ENCODE measurements at places on chromosomes 5 and 9. TPM values are rescaled to one million over a fixed set of nuclear protein-coding genes. Genes with fewer than 3 reads are reported as not detected.

DNA sequence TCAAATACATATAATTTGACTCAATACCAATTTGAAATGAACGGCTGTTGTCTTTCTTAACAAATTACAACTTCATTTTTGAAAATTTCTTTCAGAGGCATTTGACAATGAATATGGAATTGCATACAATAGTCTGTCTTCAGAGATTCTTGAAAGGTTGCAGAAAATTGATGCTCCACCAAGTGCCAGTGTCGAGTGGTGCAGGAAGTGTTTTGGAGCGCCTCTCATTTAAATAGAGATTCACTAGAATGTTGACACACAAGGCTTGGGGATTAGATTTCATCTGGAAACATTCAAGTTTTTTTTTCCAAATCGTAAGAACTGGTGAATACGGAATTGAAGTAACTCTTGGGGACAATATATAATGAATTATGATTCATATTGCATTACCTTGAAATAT is 8.1 kb downstream of the RPS6 start:
- no peak for DNase-seq

DNA sequence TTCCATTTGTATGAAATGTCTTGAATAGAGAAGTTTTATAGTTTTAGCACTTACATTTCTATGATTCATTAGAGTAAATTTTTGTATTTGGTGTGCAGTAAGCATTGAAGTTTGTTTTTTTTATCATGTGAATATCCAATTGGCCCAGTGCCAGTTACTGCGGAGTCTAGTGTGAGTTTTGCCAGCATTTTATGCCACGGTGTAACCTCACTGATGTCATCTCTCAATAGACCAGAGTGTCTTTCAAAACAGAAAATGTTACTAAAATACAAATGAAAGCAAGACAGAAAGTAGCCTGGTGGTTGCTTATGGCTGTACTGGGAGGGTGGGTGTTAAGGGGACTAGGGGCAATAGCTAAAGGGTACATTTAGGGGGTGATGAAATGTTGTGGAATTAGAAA is 62.8 kb downstream of the IPPK start:
- DNase-seq: no peak

DNA sequence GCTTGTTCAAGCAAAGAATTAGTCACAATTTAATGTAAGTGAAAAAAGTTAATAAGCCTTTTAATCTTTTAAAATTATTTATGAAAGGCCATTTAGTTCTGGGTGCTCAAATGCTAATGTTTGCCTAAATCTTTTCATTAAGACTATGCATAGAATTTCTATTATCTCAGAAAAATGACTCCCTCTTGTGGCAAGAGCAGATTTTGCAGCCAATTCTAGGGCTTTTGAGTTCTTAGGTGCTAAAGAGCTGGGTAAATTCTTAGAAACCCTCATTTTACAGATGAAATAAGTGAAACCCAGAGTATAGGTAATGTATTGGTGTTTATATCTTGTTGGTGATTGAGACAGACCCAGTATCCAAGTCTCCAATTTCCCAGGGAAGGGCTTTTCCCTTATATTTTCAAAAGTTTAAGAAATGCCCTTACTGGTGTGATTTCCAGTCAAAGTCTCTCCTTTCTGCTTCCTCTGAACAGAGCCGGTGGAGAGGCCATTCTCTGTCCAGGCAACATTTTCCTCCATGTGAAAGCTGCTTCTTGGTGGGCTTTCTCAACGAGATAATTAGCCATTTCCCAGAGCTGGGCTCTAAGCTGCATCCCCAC is 24.1 kb upstream of the PCSK5 start:
- DNase-seq: no peak

- no peak for DNase-seq
Measured at GRCh38 chr5:76371960-76372322, 31.1 kb upstream of the IQGAP2 start.

DNA sequence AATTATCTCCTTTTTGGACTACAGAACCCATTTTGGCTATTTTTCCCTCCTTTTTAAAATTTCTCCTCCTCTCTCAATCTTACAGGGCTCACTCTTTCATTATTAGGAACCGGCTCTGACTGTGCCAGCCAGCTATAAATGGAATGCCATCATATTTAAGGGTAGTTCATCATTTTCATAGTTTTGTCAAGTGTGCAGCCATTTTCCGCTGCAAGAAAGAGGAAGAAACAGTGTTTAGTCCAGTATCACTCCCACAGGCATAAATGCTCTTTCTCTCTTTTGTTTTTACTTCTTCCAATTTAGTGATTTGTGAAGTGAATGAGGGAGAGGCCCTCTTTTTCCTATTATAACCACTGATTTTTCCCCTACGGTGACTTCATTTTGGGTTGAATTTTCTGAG is 290.0 kb downstream of the NR3C1 start:
- DNase-seq: no peak

DNA sequence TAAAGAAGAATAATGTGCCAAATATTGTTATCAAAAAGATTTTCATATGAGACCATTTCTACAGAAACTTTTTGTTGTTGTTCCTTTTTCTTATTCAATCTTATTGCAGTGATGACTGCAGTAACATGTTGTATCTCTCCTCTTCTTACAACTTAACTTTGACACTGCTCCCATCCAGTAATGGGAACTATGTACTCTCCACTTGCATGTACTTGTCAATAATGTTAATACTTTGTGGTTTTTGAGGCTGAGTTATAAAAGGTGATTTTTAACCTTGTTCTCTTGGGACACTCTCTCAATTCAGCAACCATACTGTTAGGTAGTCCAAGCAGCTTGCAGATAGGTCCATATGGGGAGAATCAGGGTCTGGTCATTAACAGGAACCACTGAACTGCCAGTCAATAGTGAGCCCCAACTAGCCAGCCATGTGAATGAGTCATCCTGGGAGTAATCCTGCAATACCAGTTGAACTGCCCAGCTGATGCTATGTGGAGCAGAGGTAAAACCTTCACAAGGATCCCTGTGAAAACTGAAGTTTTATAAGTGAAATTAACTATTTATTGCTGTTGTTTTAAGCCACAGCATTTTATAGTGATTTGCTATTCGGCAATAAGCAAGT is 199.6 kb upstream of the DAB2 start:
- DNase-seq: no peak

GRCh38 chr9:104906441-104907277 is 21.3 kb downstream of the ABCA1 start:
- DNase-seq: no peak

DNA sequence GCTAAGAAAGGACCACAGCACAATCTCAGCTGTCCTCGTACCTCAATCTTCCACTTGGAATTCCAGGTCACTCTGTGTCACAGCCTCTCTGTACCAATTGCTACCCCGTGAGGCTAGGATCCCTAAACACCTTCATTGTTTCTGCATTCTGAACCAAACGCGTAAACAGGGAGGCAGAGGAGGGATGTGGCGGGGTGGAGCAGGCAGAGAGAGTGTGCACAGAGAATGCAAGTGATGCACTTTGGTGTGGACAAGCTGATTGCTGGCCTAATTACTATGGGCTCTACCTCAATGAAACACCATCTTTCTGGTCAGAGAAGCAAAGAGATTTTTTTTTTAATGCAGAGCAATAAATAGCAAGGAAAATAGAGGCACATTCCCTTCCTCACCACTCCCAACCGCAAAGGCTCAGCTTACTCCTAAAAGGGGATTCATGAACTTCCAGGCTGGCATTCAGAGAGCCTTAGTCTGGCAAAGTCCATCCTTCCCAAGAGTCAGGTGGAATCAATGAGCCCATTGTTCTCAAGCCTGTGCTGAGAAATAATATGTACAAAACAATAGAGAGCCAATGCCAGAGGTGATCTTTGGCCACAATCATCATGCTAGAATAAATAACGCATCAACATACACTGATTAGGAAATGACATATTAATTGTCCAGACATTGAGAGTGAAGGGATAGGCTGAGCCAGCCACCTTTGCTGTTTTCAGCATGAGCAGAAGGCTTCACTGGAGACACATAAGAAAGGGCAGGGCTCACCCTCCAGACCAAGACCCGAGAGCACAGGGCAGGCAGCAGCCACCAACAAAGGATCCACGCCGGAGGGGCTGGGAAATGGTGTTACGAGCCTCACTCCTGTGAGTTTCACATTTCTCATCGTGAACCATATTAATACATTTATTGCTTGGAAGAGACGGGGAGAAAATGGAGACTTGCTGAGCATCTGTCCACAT is 278.8 kb downstream of the ENC1 start:
- no peak for DNase-seq

DNA sequence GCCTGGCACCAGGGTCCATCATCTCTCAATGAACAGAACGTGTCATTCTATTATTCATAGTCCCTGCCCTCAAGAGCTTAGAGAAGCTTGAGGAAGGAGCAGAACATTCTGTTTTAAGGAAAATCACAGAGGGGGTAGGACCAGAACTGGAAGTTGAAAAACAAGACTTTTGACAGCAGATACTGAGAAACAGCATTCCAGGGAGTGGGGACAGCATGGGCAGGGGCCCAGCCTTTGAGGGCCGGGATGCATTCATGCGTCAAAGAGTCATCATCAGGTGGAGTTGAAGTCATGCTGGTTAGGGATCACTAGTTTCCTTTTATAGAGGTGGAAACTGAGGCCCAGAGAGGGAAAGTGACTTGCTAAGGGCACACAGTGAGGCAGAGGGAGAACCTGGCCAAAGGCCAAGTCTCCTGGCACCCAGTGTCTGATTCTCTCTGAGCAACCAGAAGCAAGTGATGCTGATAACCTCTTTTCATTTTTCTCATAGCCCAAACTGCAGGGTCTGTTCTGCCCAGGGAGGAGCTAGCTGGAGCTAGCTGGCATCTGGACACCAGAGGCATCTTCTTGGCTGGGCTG is 41.5 kb upstream of the STXBP1 start:
- no peak for DNase-seq

DNA sequence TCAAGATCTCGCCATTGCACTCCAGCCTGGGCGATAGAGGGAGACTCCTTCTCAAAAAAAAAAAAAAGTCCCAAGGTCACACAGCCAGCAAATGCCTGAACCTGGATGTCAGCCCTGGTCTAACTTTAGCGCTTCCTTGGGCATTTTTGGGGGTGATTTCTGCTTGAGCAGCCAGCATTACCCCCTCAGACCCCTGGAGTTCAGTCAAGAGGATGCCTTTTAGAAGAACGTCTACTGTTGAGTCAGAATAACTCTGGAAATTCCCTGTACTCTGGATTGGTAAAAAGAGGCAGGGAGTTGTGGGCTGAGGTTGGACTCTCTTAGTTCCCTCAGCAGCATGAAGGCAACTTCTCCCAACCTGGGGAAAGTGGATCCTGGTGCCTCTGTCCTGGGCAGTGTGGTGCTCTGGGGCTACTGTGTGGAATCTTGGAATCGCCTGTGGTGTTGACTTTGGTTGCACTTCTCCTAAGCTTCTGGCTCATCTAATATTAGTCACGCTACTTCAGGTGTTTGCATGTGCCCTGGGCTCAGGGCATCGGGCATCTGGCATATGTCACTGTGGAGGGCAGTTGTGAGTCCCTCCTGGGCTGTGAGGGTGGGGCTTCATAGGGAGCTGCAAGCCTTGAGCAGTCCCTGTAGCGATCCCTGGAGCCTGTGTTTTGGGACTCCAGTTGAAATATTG is 32.2 kb downstream of the STXBP1 start:
- DNase-seq: no peak

- DNase-seq: no peak
Measured at GRCh38 chr9:91374939-91375338, 13.2 kb upstream of the AUH start.

DNA sequence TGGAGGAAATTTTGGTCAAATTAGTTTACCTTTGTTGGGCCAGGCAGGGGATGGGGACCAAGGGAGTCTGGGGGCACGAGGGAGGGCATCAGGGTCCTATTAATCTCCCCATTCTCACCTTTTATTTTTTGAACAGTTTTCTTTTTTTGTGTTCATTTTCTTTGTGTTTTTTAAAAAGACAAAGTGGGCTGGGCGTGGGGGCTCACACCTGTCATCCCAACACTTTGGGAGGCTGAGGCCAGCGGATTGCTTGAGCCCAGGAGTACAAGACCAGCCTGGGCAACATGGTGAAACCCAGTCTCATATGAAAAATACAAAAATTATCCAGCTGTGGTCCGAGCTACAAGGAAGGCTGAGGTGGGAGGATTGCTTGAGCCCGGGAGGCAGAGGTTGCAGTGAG is 103.7 kb downstream of the WNK2 start:
- DNase-seq: no peak

The RNF130 gene
- total RNA-seq: 12.5 TPM

The PHF24 gene
- total RNA-seq: 0.44 TPM

The INSL4 gene
- total RNA-seq: not detected

The C9orf72 gene
- total RNA-seq: 10.2 TPM

The IL9 gene
- total RNA-seq: not detected

The LHX6 gene
- total RNA-seq: not detected

The TXNDC8 gene
- not detected for total RNA-seq

The LMX1B gene
- not detected for total RNA-seq

The FBN2 gene
- 4.4 TPM for total RNA-seq

All from esophagus squamous epithelium (tissue), 5 donors.